D721Med (cell line): ENCODE measurements at places on chromosomes 7 and 10.

- DNase-seq: no peak
Measured at GRCh38 chr10:131964298-131964697, 17.4 kb downstream of the BNIP3 start.

DNA sequence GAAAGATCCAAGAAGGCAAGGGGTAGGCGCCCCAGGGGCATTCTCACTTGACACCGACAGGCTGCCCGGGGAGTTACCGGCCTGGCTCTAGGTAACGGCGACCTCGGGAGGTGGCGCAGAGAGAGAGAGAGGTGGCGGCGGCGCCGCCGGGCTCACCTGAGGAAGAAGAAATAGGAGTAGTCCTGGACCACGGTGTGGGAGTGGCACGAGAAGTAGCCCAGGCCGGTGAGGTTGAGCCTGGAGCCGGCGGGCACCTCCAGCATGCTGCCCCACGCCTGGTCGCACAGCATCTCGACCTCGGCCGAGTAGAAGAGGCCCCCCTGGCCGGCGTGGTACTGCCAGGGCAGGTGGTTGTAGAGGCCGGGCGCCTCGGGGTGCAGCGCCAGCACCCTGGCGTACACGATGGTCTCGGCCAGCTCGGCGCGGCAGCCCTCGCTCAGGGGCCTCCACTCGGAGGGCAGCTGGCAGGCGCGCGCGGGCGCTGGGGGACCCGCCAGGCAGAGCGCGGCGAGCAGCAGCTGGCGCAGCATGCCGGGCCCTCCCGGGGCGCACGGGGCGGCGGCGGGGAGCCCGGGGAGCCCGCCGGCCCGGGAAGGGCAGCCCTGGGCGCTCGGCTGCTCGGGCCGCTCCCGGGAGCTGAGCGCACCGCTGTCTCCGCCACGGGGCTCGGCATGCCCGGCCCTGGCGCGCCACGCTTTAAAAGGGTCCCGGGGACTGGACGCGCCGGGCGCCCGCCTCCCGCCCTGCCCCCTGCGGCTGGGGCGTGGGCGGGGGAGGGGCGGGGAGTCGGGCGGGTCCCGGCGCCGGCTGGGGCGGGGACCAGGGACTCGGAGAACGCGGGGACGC is at the start of gene CCDC3:
Gene CCDC3 (minus strand): TSS at position 673 of the 846 bp plus-strand sequence. CDS start 143 bp downstream, at position 530.
- DNase-seq: peak; percentile 25

GRCh38 chr10:30366351-30366750 is 17.3 kb upstream of the MTPAP start:
- DNase-seq: no peak

GRCh38 chr7:55099066-55099820 is 80.4 kb downstream of the EGFR start:
- DNase-seq: no peak

GRCh38 chr10:5595095-5595494 is 70.3 kb downstream of the CALML3 start:
- no peak for DNase-seq
